GM12891 (cell line): ENCODE measurements at places on chromosomes 4 and X.

DNA sequence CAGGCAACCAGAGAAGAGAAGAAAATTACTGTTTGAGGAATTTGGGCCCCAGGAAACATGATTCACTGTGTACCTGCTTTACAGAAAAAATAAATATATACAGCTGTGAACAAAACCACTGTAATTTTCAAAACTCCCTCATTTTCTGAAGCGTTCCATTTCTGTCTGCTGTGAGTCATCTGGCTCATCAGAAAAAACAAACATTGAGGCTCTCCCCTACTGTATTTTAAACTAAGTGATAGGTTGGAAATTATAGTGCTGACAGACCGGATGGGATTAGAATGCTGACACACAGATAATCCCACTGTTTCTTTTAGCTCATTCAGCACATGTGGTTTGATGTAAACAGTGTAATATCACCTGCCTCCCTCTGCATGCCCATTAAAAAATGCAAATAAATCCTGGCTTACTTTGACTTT, 847.0 kb downstream of the TRIML1 start:
- no peak for DNase-seq

DNA sequence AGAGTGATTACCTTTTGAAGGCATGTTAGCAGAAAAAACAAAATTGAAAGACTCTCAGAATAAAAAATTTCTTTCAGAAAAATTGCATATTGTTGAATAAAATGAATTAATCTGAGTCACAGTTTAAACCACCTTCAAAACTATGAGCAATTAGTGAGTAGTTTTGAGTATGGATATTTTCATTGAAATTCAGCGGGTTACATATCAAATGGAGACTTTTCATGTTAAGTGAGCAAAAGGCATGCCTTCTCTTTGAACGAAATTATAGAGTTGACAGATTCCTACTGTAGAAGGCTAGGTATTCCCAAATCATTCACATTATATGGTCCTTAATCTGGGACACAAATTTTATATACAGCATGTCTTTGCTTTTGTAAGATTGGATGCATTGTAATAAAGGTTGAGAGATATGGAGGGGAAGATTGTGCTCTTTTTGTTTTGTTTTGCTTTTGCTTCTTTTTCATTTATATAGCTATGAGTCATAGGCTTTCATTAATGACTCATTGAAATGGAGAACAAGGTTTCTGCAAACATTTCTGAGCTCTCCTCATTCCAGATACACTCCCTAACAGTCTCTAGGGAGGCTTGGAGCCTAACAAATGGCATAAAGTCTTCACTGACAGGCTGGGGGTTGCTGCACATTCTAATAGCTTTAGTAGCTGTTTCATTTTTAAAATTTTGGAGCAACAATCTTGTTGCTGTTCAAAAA, 21.6 kb downstream of the PCDH18 start:
- no peak for DNase-seq

GRCh38 chr4:104416725-104417356, 77.9 kb downstream of the CXXC4 start:
- DNase-seq, result no peak

- DNase-seq, result no peak
Observed at GRCh38 chrX:134761788-134762187, 103.5 kb upstream of the PLAC1 start.

DNA sequence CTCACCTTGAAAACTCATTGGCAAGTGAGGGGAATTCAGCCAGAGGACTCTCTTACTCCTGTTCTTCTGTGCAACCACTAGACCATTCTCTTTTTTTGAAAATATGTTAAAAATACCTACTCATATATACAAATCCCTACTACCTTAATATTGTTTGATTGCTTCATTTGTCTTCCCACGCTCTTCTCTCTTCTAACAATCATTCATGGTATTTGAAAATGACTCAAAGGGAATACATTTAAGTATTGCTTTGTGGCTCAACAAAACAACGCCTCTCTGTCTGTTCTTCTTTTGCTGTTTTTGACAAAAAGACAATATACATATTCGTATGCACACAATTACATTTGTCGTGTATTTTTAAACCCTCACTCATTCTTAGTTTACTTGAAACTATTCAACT, 589.4 kb downstream of the ANKRD50 start:
- no peak for DNase-seq

DNA sequence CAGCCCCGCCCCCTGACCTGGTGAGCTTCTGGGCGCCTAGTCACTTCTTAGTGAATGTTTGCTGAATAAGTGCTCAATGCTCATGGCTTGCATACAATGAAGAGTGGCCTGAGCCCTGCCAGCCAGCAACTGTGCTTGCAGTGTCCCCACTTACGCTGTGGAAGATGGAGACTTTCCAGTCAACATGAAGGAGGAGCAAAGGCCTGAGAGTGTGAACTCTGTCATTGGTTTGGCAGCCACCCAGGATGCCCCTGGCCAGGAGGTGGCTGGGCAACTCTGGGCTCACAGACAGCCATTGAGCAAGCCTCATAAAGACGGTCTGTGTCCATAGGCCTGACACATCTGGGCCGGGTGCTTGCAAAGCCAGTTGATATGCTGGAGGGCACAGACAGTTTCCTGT, 72.1 kb upstream of the MAMLD1 start:
- no peak for DNase-seq

- no peak for DNase-seq
Observed at GRCh38 chr4:26298198-26298947, 22.4 kb upstream of the RBPJ start.

DNA sequence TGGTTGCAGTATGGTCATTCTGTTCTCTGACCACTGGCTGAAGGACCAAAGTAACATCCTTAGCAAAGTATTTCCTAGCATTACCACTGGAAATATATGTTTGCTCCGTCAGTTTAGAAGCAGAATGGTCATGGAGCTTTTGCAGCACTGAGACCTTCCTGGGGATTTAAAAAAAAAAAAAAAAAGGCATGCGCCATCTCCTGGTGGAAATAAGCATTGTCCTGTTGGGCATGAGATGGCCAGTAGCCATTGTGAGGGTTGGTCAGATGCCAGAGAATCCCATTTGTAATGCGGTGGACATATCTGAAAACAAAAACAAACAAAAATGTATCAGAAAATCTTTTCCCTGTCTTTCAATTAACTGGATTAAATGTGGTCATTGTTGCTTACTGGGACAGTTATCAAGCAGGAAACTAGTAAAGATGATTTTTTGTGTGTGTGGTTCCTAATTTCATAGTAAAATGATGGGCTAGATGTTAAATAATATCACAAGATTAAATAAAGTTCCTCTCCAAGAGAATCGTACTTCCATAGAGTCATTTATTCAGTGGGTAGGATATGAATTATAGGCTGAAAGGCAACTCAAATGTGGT, 139.6 kb downstream of the SOWAHB start:
- DNase-seq, result no peak

DNA sequence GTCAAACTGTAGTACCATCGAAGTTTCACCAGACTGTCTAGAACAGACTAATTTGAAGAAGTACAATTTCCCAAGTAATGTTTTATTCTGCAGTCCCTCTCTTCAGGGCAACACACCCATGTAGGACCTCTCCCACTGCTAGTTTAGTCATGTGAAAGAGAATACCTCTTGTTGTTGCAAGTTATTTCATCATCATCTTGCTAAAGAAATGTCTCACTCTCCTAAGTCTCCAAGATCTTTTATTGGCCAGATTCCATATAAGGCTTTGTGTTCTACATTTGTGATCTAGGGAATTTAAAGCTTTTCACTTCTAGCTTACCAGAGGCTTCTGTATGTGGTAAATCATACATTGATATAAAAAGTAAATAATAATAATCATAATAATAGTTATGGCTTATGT, 745.3 kb upstream of the MAGEB2 start:
- no peak for DNase-seq

GRCh38 chr4:74045772-74046171, 7.3 kb upstream of the CXCL3 start:
- DNase-seq, result no peak

DNA sequence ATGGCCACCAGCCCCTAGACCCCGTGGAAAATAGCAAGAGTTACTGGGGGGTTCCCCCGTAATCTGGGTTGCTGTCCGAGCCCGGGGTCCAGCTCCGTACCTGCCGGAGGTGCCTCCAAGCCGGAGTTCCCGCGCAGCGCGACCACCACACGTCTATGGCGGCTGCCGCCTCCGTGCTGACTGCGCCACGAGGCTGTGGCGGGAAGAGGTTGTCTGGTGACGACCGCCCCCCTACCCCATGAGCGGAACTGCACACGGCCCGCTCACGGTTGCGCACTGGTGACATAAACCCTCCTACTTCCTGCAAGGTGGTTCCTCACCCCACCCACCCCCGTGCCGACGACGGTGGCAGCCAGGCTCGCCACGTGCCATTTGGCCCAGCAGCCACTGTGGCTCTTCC, at the start of gene PNMA5:
TSS of gene PNMA5 (minus strand) at position 184 of the 400 bp plus-strand sequence. CDS start 2,518 bp downstream, outside the sequence.
- DNase-seq, result no peak

DNA sequence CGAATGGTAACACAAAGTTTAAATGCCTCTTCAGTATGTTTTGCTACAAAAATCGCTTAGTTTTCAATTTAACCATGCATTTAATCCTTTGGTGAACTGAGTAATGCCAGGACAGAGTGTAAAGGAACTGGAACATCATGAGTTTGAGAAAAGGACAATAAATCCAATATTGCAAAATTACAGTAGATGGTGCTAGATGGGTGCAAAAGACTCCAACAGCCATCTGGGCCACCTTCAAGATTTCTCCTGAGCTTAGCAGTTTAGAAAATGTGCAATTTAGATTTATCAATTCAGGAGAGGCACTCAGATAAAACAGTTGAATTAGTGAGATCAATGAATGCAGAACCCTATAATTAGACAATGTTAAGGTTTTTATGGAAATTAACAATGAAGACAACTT, 33.2 kb upstream of the MID1IP1 start:
- DNase-seq, result no peak

GRCh38 chrX:103513476-103514108, 5.7 kb downstream of the RAB40A start:
- no peak for DNase-seq

DNA sequence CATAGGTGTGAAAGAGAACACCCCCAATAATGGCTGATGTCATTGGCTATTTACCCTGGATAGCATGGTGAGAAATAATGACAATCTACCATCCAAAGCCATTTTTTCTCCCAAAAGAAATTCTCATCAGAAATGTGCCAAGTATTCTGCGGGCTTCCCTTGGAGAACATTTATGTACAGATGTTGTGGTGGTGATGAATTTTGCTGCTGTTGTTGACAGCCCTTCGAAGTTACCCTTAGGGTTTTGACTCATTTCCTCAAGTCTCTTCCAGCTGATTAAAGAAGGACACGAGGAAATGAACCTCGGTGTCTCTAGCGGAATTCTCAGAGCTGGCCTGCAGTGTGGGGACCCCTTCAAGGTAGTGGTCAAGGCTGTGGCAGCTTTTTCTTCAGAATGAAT, 3.4 kb downstream of the KIT start:
- DNase-seq, result no peak

DNA sequence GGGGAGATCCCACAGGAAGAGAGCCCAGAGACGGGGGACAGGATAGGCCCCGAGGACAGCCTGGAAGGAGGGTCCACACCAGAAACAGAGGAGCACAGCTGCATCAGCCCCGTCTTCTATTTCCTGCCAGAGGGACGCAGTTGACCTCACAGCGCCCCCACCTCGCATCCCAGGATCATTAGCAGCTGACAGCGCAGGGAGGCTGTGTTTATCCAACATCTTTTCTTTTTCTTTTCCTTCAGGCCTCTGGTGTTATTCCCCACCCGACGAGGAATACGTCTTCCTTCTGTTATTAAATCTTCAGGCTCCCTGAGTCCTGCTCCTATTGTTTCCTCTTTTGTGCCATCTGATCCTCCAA, 75.4 kb downstream of the DCHS2 start:
- no peak for DNase-seq

DNA sequence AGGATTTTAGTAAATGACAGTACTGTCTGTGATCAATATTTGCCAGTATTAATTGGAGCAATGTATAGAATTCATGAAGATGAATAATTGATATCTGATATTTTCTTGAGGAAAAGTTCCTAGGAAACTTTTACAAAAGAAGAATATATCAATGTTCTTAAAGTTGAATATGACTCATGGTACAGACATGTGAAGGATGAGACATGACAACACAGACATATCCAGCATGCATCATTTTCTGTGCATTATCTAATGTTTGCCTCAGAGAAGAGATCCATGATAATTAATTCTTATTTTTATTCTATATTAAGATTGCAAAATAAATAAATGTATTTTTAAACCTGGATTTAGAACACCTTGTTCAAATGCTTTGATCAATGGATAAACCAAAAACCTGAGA, 452.9 kb upstream of the EPHA5 start:
- DNase-seq, result no peak

DNA sequence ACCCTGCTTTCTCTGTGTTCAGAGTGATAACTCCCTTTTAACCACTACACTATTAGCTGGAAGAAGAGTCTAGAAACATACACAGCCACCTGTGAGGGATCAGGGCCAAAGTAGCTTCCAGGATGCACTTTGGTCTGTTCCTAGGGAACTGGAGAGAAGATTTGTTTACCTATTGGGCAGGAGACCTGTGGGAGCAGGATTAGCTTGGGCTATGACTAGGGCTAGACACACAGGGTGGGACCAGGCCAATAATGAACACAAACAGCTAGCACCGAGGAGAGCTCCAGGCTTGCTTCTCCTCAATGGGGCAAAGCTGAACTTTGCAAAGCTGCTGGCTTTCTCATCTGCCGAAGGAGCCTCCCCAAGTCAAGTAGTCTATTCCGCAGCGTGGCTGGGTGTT, 24.4 kb upstream of the MAP7D3 start:
- DNase-seq, result no peak

- no peak for DNase-seq
Observed at GRCh38 chr4:125235971-125236370, 78.8 kb upstream of the FAT4 start.

DNA sequence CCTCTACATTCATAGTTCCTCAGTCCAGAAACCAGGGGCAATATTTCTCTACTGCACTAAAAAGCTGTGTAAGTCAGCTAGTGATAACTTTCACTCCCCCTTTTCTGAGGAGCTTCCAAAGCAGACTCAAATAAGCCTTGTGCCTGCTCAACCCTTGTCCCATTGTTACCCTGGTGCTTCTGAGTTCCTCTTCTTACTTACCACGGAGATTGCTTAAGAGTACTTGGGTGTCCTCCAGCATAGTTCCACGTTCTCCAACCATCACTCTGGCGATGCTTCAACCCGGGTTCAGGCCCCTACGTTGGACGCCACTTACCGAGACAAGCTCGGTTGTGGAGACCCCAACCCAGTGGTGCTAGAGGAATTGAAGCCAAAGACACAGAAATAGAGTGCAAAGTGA, 71.6 kb downstream of the ADAM29 start:
- DNase-seq, result no peak

DNA sequence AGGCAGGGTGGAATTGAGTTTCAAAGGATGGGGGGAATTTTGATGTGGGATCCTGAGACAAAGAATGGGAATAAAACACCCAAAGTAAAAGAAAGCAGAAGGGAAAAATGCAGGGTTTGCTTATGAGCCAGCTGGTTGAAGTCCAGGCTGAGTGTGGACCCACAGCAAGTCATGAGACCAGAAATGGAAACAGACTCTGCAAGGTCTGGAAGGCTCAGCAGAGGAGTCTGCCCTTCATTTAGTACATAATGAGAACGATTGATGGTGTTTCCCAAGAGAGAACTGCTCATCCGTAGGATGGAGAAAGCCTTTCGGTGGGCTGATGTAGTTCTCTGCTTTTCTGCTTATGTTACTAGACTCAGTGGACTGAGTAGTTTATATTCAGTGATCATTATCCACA, 259.1 kb downstream of the C4orf33 start:
- DNase-seq, result no peak

- no peak for DNase-seq
Observed at GRCh38 chr4:86592553-86593249, 1.4 kb upstream of the PTPN13 start.
